Suppressor macrophage (primary cell): ENCODE measurements at places on chromosomes 7 and 10.

GRCh38 chr7:1087952-1088920 is at the start of gene GPER1:
TSS of gene GPER1 (plus strand) at chr7:1088113. CDS start at chr7:1091729, 3,616 bp downstream.
- peak; percentile 44 for DNase-seq

- DNase-seq, result no peak
Measured at GRCh38 chr7:289209-289755, 688 bp upstream of the FOXL3 start.

- peak; percentile 79 for DNase-seq
Measured at GRCh38 chr7:77759294-77759889, 38.8 kb downstream of the TMEM60 start.

DNA sequence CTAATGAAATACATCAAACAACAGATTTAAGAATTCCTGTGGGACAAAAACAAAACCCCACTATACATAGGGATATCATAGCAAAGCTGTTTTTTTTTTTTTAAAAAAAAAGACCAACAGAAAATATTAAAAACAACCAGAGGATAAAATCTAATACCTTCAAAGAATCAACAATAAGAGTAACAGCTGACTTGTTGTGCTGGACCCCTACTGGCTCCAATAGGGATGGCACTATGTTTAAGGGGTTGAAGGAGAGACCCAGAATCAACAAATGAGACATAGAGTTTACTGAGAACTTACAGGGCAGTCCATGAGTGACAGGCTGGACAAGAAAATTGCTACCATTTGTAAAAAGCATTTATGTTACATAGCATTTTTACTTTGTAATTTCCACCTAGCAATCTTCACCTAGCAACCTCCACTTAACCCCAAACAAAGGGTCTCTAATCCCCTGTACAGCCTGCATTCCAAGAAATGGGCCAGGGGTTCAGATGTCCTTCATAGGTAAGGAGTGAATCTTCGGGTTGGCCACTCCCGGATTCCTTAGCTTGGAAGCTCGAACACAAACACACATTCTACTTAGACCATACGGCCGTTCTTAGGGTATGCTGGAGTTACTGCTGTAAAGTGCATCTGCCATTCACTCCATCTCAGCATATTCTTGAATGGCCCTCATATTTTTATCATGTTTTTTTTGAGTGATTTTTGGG is 25.8 kb downstream of the ASZ1 start:
- no peak for DNase-seq

- no peak for DNase-seq
Measured at GRCh38 chr7:94394437-94395140, at the start of gene COL1A2. TSS of gene COL1A2 (plus strand) at chr7:94394895. CDS start at chr7:94395032, 137 bp downstream.

DNA sequence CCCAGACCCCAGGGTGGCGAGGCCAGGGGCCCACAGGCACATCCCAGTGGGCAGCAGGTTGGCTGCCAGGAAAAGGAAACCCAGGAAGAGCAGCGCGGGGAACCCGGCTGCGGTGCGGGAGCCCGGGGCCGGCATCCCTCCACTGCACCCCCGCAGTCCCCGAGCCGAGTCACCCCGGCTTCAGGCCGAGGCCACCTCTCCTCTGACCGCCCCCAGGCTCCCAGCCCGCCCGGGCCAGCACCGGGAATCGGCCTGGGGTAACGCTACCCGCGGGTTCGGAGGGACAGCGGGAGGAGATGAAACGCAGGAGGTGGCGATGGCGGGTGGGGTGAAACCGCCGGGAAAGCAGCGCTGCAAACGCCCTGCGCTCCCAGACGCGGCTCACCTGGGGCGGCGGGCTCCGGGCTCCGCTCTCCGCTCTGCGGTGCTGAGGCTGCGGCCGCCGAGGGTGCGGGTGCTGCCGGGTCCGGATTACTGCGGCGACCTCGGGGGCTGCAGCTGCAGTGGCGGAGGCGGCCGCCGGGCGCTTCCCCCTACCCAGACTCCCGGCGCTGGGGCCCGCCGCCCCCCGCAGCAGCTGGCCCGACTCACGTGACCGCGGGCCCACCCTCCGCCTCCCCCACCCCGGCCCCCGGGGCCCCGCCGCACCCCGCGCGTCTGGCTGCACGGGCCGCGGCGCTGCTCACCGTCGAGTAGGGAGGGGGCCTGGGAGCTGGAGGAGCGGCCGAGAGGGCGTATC is at the start of gene SCRN1:
SCRN1 (minus strand) TSS at position 545 of the 739 bp plus-strand sequence. CDS start 20,734 bp downstream, outside the sequence.
- DNase-seq, result peak; percentile 28
